Effector memory CD4-positive, alpha-beta T cell (primary cell): ENCODE measurements at places on chromosomes 5 and 9.
A peak's percentile ranks its signal among the peaks of the same experiment; 100 is the strongest.

GRCh38 chr9:115171921-115172388 is 54.0 kb upstream of the TNC start:
- DNase-seq, result no peak

- DNase-seq, result no peak
Measured at GRCh38 chr5:58967597-58968281, 384.9 kb downstream of the RAB3C start.

GRCh38 chr5:57173319-57174127 is at the start of gene GPBP1:
Gene GPBP1, plus strand, starts transcription at chr5:57174059. Its CDS starts 40,072 bp downstream, at chr5:57214131.
- peak; percentile 99 for DNase-seq

DNA sequence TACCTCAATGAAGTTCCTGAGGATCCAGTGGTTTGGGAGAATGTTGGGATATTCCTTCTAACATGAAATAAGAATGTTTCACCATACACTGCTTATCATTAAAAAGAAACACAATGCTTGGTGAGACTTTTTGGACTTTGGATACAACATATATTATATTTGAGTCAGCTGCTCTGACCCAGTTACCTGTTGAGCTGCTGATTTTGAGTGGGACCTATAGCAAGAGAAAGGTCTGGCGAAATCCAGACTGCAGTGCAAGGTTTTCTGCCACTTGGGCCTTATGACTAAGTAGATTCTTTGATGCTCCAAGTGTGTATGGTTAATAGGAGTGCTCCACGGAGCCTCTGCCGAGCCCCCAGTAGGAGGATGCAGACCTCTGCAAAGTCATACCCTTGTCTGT is 10.0 kb upstream of the RALGPS1 start:
- no peak for DNase-seq

- no peak for DNase-seq
Measured at GRCh38 chr9:18800579-18800978, 232.4 kb downstream of the SAXO1 start.

- DNase-seq, result no peak
Measured at GRCh38 chr9:106993603-106994002, 130.6 kb downstream of the ZNF462 start.

DNA sequence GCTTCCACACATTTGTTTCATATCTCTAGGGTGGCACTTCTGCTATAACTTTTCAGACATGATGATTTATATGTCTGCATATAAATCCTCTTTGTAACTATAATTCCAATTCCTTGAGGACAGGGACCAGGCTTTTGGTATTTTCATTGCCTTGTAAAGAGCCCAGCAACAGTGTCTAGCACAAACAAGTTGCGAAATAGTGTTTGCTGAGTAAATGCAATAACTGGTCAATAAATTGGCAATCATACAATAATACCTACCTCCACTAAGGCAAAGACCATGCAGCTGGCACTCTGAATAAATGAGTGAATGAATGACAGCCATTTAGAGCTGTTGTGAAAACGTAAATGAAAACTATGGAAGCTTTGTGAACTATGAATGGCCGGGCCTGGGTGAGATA is 564.0 kb upstream of the ZNF462 start:
- no peak for DNase-seq

DNA sequence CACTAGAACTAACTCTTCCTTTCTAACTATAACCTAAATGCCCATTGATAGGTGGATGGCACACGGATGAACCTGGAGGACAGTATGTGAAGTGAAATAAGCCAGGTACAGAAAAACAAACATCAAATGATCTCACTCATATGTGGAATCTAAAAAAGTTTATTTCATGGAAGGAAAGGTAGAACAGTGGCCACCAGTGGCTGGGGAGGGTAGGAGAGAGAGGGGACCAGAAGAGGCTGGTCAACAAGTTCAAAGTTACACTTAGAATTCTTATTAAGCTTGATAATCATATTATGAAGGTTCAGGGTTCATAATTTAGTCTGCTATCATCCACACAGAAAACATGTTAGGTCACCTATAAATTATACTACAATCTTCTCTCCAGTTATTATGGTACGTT is 107.6 kb upstream of the SLC12A2 start:
- DNase-seq, result no peak

DNA sequence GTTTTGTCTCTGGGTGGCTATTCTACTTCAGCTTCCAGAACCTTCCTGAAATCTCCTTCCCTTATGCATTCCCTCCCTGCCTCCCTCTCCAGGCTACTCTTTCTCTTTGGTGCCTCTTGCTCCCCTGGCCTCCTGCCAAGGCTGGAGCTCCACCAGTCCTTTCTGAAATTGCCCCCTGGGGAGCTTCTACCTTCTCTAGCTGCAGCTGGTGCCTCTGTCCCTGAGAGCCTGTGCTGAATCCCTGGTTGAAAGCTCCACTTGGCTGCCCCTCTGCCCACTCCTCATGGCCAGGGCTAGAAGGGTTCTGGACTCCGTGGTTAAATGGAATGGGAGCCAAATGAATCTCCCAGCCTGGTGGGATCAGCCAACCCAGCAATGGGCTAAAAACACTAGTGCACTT is 80.1 kb downstream of the COL15A1 start:
- DNase-seq, result no peak

GRCh38 chr9:34070606-34071324 is 22.1 kb upstream of the UBAP2 start:
- no peak for DNase-seq

DNA sequence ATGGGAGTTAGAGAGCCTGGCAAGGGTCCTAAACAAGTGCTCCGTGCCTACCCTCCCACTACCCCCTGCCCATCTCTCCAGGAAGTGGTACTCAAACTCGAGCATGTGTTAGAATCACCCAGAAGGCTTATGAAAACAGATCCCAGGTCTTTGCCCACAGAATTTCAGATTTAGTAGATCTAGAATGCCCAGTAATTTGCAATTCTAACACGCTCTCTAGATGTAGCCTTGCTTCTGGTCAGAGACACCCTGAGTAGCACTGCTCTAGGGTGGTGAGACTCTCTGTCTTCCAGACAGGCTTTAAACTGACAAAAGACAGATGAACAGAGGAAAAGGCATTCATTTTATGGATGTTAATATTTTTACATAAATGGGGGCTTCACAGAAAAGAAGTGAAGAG is 20.7 kb upstream of the ERMP1 start:
- no peak for DNase-seq

DNA sequence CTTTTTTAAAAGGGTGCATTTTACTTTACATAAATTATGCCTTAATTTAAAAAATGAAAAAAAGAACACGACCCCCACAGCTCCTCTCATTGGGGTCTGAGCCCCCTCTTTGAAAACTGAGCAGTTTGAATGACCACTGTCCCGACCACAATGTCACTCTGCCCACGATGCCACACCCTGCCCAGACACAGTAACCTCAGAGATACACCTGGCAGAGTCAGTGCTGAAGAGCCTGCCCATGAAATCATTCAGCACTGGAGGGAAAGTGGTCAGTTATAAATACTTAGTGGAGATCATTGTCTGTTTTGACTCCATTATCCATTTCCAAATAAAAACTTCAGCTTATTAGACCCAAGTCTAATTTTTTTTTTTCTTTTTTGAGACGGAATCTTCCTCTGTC is 49.3 kb downstream of the DNAJC21 start:
- DNase-seq, result no peak

- DNase-seq, result no peak
Measured at GRCh38 chr5:14204785-14205321, 61.7 kb downstream of the TRIO start.

DNA sequence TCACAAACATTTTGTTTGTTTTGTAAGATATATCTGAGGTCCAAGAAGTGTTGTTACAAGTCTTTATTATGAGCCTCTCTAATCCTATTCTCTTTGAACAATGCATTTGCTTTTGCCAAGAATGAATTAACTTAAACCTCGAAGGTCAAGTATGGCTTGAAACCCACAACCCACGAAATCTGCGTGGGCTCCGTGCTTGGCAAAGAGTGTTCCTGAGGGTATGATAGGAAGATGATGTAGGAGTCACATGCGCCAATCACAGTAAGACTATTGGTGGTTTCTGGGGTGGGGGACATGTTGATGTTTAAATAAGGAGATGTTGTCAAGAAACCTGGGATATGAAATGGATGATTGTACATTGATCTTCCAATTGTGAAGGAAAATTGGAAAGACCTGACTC is 330.8 kb upstream of the RFX3 start:
- no peak for DNase-seq

DNA sequence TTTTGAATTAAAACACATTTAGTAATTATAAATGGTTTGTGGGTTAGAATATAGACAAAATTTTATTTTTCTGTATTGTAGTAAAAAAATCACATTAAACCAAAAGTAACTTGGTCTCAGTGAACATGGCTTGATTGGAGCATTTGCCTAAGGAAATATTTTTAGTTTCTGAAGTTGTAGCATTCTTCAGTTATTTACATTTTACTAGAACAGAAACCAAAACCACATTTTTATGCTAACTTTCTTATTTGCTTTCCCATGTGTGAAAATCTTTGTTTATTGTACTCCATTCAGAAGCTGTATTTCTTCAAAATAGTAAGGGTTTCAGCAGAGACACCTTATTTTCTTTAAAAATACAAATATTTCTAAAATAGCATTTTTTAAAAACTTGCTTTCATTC is 129.9 kb downstream of the SGCD start:
- DNase-seq, result no peak

GRCh38 chr5:107216587-107216986 is 454.1 kb downstream of the EFNA5 start:
- DNase-seq, result no peak

DNA sequence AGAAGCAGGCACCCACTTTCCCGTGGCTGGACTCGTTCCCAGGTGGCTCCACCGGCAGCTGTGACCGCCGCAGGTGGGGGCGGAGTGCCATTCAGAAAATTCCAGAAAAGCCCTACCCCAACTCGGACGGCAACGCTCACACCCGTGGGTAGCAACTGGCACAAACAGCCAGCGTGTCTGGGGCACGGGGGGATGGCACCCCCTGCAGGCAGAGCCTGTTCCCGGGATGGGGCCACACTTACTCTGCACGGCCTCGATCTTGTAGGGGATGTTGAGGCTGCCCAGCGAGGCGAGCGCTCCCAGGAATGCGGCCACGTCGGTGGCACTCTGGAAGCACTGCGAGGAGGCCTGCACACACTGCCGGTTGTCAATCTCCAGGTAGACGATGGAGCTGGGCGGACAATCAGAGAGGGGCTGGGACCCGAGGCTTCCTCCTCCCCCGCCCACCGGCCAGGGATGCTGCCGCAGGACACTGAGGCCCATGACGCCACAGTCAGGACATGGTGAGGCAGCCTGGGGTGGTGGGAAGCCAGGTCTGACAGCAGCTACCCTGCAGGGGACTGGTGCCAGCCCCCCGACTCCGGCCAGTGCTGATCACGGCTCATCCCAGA is 20.2 kb upstream of the SEC16A start:
- DNase-seq, result no peak

GRCh38 chr5:123721675-123722276 is 209.8 kb downstream of the CSNK1G3 start:
- DNase-seq, result no peak

DNA sequence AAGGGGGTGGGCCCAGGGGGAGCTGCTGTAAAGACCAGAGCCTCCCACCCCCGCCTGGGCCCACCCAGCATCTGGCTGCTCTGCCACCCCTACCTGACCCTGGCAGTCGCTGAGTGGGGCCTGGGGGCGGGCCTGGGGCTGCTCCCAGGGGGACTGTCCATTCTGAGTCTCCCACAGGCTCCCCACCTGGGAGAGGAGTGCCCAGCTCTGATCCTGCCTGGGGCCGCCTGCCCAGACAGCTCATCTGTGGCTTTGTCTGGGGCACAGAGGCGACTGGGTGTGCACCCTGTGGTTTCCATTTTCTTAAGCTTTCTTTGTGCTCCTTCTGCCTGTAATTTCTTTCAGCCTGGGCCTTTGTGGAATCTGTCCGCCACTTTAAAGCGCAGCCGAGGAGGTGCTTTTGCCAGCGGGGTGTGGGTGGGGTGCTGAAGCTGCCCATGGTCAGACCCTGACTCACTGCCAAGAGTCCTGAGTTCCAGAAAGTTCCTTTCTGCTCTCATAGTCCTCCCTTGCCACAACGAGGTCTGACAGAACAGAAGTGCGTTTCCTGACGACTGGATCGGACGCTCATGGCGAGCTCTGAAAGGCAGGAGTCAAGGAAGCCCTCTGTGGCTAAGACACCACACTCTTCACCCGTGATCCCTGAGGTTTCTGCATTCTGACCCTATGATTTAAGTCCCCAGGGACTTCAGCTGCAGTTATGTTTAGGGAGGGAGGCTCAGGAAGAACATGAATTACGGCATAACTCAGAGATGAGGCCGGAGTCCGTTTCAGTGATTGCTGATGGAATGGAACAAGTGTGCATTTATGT is 225.0 kb downstream of the FANCC start:
- no peak for DNase-seq

DNA sequence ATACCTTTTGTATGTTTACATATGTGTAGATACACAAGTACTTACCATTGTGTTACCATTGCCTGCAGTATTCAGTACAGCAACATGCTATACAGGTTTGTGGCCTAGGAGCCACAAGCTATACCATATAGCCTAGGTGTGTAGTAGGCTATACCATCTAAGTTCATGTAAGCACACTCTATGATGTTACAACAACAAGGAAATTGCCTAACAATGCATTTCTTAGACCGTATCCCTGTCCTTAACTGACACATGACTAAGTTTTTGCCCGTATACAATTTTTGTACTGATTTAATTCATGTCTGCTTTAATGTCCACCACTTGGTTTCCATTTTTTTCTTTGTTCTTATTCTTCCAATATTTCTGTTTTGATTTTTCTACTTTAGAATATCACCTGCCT is 18.5 kb downstream of the TNPO1 start:
- DNase-seq, result no peak

GRCh38 chr9:134188386-134189144 is 24.2 kb upstream of the RNU6ATAC start:
- DNase-seq, result no peak

DNA sequence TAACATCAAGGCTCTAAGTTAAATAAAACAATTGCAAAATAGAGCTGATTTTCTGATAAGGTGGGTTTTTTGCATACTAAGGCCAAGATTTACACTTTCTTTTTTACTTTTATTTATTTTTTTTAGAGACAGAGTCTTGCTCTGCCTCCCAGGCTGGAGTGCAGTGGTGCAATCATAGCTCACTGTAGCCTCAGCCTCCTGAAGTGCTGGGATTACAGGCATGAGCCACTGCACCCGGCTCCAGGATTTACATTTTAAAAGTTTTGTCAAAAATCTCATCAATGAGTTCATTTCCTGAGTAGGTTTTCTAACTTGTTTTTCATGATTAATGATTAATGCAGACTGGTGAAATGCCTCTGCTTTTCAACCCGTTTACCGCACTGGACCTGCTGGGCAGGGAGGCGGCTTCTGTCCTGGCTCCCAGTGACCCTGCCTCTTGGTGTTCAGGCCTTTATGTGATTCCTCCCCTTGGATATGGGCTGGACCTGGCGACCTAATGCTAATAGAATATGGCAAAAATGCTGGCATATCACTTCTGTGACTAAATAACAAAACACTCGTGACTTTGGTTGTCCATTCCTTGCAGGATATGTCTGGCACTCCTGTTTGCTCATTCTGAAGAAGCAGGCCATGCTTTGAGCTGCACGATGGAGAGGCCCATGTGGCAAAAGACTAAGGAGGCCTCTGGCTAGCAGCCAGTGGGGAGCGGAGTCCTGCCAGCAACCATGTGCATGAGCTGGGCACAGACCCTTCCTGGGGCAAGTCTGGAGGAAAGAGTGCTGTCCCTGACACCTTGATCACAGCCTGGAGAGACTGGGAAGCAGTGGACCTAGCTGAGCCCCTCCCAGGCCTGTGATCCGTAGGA is 72.2 kb upstream of the PTCH1 start:
- DNase-seq, result no peak

GRCh38 chr5:118377420-118377819 is 610.9 kb downstream of the DTWD2 start:
- DNase-seq, result no peak
